ENCODE measurements at places on chromosomes 2 and 18.
A peak's percentile ranks its signal among the peaks of the same experiment; 100 is the strongest.

DNA sequence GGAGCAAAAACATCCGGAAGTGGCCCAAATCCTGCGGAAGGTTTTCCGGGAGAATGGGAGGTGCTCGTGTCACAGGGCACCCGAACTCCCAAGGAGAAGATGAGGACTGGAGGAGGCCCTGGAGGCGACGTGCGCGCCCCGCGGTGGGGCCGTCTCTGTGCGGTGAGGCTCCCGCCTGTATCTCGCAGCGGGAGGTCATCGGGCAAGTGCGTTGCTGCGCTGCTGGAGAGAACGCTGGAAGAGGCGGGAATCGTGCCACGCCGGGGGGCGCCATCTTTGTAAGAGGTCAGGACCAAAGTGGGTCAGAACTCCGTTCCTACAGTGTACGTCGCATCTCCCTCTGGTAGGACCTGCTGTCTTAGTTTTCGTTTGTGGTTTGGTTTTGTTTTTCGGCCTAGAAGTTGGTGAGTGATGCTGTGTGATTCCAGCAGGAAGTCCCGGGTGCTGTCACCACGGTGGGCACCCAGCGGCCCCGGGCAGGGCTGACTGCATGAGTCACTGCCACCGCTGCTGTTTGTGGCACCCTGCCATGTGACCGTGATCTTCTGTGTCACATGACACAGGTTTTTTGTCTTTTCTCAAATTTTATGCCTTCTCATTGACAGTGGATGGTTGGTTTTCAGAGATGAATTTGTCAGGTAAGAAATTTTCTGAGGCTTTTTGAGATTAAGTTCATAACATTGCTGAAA, 21.5 kb upstream of the ATP9B start:
- DNase-seq: no peak

GRCh38 chr2:107001551-107001950, 115.6 kb upstream of the ST6GAL2 start:
- DNase-seq: no peak

- DNase-seq: no peak
These were observed 9.6 kb downstream of the CIB4 start for GRCh38 chr2:26631401-26632170.

DNA sequence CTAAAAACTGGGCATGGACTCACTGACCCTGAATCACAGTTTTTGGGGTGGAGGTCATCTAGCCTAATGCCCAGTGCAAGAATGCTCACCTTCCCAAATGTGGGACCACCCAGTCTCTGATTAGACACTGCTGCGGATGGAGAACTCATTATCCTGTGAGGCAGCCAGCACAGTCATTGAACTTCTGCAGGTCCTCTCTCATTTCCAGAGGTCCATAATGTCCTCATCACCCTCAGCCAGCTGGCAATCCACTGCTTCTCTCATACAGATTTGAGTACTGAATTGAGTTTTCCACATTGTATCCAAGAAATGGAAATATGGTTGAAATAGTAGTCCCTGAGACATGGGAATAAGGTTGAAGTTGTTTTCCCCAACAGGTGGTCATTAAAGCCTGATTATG, 5.0 kb upstream of the MYO5B start:
- DNase-seq: no peak

DNA sequence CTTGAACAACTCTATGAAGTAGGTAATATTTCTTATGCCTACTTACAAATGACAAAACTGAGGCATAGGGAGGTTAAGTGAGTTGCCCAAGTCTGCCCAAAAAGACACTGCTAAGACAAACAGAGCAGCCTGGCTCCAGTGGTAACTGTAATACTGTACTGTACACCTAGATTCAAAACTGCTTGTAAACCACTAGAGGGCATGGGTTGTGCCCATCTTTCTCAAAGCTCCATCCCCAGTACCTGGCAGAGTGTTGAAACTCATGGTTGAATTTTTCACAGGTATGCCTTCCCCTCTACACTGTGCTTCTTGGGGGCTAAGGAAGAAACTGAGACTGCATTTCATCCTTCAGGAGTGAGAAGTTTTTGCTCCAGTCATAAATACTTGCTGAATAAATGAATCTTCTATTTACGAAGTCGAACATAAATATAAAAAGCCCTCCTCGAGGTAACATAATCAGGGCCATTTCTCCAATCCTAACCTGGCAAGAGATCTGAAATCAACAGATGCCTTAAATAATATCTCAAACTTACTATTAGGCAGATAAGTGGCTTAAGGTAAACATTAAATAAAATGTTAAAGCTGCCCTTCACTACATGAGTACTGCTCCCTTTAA, 2.0 kb downstream of the PPP4R1 start:
- no peak for DNase-seq

GRCh38 chr2:121080013-121080772, 204.8 kb downstream of the TFCP2L1 start:
- peak; percentile 47 for DNase-seq

GRCh38 chr2:136327162-136327852, 209.4 kb upstream of the CXCR4 start:
- DNase-seq: peak; percentile 60

DNA sequence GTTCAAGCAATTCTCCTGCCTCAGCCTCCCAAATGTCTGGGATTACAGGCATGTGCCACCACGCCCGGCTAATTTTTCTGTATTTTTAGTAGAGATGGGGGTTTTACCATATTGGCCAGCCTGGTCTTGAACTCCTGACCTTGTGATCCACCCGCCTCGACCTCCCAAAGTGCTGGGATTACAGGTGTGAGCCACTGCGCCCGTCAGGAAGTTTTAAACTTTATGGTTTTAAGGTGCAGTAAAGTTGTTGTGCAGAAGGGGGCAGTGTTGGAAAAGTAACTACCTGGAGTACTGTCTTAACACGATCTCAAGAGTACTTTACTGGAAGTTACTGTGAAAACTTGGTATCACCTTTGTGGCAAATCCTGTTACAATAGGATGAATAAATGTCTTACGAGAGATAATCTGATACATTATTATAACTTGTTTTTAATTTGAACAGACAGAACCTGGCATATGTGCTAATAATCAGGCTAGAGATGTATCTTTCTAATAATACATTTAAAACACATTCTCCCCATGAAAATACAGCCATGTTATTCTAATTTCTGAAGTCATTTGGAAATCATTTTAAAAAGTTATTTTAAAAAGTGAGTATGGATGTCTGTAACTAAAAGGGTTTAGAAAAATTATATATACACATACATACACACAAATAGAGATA, 10.8 kb downstream of the SPDYA start:
- peak; percentile 49 for DNase-seq

- DNase-seq: no peak
These were observed 493.8 kb upstream of the NRP2 start for GRCh38 chr2:205188239-205189138.

DNA sequence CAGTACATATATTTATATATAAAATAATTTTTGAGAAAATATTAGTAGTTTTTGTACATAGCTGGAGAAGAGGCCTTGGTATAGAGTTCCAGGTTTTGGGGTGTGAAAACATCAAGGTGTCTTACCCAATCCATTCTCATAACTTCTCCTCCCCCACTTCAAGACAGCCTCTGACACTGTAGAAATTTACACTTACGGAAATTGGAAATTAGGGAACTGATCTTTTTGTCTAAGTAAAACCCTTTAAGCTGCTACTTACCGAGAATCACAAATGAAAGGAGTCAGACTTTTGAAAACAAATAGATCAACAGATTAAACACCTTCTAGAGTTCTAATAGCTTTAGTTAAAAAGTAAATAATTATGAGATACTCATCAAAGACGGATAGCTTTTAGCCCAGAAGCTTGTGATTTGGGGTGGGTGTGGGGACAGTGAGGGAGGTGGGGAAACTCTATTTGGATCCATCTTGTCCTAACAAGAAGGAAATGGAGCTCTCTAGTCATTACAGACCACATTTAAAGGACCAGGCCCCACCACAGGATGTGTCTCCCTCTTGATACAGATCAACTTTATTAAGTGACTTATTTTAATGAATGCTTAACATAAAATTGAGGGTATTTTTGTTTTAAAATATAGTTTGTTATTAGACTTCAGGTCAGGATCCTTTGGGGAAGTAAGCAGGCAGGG, 11.1 kb upstream of the FBXO11 start:
- no peak for DNase-seq

GRCh38 chr2:241298673-241299072, 16.8 kb downstream of the HDLBP start:
- DNase-seq: no peak

- DNase-seq: no peak
These were observed 282.1 kb upstream of the HS6ST1 start for GRCh38 chr2:128600581-128601297.

- no peak for DNase-seq
These were observed 411.6 kb upstream of the NRP2 start for GRCh38 chr2:205270689-205271088.

GRCh38 chr2:193549661-193550060, 1354.9 kb upstream of the TMEFF2 start:
- DNase-seq: no peak

- DNase-seq: no peak
These were observed 532.0 kb upstream of the POU3F3 start for GRCh38 chr2:104321796-104322349.

GRCh38 chr2:240225660-240226475, 85.4 kb upstream of the OTOS start:
- no peak for DNase-seq

DNA sequence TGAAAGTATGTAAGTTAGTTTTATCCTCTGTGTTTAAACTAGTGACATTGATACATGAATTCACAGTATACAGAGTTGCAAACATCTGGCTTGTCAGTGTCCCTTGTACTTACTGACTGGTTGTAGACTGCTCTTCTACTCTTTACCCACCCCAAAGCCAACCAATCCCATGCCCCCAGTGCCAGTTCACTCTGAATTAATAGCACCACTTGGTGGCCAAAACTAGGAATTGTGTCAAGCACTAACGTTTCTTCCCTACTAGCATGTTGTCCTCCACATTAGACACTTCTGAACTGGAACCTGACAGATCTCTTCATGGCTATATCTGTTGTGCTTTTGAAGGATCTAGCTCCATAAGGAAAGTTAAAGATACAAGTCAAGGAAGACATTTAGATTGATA, 27.2 kb upstream of the OTX1 start:
- no peak for DNase-seq

GRCh38 chr2:145090841-145091761, 571.2 kb upstream of the ZEB2 start:
- no peak for DNase-seq

- DNase-seq: no peak
These were observed 11.2 kb upstream of the WIPF1 start for GRCh38 chr2:174608866-174609214.

DNA sequence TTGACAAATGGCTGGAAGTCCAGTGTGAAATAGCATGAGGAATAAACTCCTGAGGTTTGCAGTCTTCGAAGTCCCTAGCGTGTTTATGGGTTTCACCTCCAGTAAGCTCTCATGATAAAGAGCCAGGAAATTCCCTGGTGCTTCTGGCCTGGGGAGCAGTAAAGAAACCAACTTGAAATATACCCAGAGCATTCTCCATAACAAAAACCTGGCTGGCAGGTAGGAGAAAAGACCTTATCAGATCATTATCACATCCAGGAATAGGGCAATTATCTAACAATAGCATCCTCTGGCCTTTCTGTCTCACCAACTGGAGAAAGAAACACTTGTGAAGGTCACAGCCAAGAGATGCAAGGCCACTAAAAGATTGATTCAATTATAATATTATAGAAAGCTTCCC, 513.6 kb upstream of the LRRTM4 start:
- no peak for DNase-seq

DNA sequence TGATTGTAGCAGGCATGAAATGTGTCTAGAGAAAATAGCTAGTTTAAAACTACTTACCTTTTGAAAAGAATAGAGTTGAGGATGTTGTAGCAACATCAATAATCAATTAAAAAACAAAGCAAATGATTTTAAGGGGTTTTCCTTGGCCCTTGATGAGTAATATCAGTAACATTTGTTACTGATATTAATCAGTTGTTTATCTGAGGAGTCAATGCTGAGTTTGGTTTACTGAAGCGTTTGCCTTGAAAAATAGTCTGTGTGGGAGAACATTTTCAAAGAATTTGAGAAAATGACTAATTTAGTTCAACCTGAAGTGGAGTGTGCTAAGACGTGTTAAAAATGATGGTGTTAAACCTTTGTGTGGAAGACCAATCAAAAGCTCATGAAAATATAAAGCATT, 9.3 kb downstream of the PTH2R start:
- DNase-seq: no peak

Data from stimulated activated CD4-positive, alpha-beta T cell treated with anti-CD3 and anti-CD28 coated beads, Interleukin-4, amount 100 ng/mL, for 48 hours (primary cell).